CD4-positive, alpha-beta T cell treated with Interleukin-17A for 1 hour (primary cell): ENCODE measurements at places on chromosomes 1 and 21.

GRCh38 chr1:156262461-156263287, 14.8 kb upstream of the PAQR6 start:
- DNase-seq = no peak

GRCh38 chr1:157288996-157289395, 150.8 kb upstream of the ETV3 start:
- DNase-seq = no peak

GRCh38 chr1:2638466-2639115, 5.8 kb upstream of the MMEL1 start:
- no peak for DNase-seq

GRCh38 chr1:14369526-14370213, 228.8 kb upstream of the KAZN start:
- no peak for DNase-seq

DNA sequence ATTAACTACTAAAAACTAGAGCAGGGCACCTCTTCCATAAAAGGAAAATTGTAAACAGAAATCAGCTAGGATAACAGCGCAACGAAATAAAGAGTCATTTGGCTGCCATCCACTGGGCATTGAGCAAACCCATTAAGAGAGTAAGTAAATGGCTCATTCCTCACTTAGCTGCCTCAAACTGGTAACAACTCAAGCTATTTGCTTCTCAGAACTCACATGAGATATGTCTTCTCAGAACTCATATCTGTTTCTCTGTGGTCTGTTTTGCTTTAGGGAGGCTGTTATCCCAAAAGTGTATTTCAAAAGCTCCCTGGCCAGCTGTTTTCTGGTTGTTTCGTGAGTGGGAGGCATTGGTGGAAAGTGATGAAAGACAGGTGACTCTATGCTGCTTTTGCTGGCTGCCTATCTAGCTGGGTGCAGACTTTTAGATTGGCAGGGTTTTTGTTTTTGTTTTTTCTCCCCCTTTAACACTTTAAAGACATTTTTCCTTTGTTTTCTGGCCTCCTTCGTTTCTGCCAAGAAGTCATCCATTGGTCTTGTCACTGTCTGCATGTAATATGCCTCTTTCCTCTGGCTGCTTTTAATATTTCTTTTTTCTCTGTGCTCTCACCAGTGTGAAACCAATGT, 269.2 kb upstream of the RGS18 start:
- DNase-seq = no peak

- no peak for DNase-seq
These were observed 258.5 kb upstream of the IRF2BP2 start for GRCh38 chr1:234868296-234869147.

DNA sequence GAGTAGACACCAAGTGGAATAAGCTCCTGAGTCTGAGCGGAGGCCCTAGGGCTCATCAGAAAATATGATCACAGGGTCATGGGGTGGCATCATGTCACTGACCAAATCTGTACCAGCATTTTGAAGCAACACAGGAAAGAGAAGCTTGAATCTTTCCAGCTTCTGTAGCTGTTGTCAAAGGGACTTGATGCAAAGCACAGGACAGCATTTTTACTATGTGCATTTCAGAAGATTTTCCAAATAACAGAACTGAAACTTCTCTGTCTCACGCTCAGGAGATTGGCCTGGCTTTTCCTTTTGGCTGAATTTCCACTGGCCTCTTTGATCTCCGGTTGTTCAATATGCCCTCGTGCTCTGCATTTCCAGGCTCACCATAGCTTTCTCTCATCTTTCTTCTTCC, 127.2 kb upstream of the ATP1B1 start:
- DNase-seq = no peak

- DNase-seq = no peak
These were observed 22.4 kb upstream of the EXO1 start for GRCh38 chr1:241825581-241825980.
